8988T (cell line): ENCODE measurements at places on chromosomes 13 and 19.

DNA sequence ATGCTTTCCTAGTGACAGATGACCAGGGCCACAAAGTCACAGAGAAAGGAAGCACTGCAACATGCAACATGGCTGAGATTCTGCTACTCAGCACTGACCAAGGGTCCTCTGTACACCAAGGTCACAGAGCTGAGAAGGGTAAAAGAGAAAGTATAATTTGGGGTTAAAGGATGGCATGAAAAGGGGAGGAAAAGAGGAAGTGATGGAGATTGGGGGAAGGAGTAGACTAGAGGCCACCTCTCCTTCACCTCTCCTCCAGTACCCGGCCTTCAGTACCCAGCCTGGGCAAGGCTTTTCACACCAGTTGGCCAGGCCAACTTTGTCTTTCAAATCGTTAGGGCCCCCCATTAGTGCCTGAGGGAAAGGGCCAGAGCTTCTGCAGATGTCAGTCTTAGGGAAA lies 6.3 kb upstream of the RPS19 start:
- no peak for DNase-seq

DNA sequence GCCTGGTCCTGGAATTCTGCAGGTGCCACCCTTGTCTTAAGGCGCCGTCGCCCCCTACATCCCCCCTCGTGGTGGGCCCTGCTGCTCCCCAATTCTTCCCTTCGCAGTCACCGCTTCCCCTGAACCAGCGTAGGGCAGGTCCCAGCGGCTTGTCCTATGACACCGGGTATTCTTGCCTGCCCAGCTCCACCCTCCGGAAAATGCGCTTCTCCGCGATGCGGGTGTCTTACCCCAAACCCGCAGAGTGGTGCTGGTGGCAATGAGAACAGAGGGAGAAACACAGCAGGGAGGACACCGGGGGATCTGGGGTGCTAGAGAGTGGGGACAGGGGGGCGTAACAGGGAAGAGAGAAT lies 9.0 kb downstream of the ZNF808 start:
- DNase-seq = no peak

GRCh38 chr19:40528078-40528477 lies 48.6 kb upstream of the SHKBP1 start:
- no peak for DNase-seq

GRCh38 chr13:73984949-73985691 lies 149.1 kb downstream of the KLF12 start:
- DNase-seq = no peak

DNA sequence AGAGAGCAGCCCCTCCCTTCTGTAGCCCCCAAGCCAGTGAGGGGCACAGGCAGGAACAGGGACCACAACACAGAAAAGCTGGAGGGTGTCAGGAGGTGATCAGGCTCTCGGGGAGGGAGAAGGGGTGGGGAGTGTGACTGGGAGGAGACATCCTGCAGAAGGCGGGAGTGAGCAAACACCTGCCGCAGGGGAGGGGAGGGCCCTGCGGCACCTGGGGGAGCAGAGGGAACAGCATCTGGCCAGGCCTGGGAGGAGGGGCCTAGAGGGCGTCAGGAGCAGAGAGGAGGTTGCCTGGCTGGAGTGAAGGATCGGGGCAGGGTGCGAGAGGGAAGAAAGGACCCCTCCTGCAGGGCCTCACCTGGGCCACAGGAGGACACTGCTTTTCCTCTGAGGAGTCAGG lies 4.2 kb downstream of the KLK3 start:
- DNase-seq = no peak

- no peak for DNase-seq
These were observed 17.0 kb upstream of the COX7A1 start for GRCh38 chr19:36169084-36169760.

- no peak for DNase-seq
These were observed 280.0 kb upstream of the SOX21 start for GRCh38 chr13:94992036-94992960.

GRCh38 chr19:35006342-35006998 lies 6.3 kb downstream of the GRAMD1A start:
- DNase-seq = no peak

GRCh38 chr19:13099073-13099999 lies 3.3 kb downstream of the LYL1 start:
- no peak for DNase-seq

DNA sequence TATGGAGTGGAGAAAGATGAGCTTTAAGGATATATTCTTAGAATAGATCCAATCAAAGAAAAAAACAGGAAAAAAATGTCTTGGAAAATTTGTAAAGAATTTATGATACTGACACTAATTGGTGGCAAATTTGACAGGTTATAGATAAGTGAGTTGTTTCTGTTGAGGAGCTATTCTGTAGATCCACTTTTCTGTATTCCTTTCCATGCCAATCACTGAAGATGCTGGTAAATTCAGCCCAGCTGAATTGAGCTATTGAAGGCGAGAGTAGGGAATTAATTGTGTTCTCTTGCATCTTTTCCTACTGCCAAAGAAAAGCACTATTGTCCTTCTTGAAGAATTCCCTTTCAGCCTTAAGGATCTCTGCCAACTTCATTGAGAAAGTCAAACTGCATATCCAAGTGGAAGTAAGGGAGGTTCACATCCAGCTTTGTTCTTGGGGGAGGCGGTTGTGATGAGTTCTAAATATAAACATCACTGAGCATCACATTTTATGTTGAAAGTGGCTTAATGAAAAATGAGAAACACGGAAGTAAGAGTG lies 113.1 kb downstream of the PCDH9 start:
- no peak for DNase-seq

GRCh38 chr13:110942248-110942981 lies 27.5 kb upstream of the ANKRD10 start:
- no peak for DNase-seq

GRCh38 chr13:21020176-21020575 lies 41.2 kb downstream of the LATS2 start:
- no peak for DNase-seq

GRCh38 chr13:68719815-68720214 lies 1387.8 kb upstream of the ATXN8OS start:
- no peak for DNase-seq

DNA sequence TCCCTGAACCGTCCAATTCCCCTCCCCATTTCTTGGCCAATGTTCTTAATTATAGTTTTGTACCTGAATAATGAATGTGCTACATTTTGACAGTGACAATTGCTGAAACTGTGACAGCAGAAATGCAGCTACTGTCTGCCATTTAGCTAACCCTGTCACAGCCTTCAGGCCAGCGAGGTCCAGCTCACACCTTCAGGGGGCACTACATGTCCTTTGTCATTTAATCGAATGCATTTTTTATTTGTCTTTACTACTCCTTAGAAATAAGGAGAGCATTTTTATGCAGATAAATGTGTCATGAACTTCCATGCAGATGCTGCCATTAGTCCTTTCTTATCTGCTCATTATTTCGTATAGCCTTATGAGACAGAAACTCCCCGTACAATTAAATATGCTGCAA lies 159.9 kb downstream of the MZT1 start:
- no peak for DNase-seq

- no peak for DNase-seq
These were observed 283.8 kb downstream of the DCT start for GRCh38 chr13:94195715-94196114.

GRCh38 chr13:105611424-105611823 lies 924.0 kb downstream of the EFNB2 start:
- no peak for DNase-seq

DNA sequence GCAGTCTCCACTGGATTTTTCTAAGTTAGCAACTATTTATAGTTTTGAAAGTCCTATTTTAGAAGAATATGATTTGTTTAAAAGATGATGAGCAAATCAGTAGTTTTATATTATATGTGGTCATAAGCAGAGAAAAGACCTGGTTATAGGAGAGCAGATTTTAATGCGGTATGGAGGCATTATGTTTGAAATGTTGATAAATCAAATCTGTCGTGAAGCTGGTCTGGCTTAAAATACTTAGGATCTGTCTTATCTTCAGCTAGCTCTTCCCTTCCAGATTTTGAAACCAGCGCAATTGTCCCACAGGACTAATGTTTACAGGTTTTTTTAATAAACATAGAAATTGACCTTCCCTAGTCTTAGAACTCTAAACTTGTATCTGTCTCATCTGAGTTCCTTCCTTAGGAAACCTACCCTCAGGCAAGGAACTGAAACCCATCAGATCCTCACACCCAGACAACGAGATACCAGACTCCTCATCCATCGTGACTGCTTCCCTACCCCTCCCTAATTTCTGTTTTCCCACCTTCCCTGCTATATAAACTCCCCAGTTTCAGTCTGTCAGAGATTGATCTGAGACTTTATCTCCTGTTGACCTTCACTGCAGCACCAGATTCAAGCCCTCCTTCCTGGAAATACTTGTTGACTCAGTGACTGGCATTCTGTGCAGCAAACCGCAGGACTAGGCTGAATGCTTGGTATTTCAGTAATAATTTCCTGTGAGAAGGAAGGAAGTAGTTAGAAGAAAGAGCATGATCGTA lies 37.8 kb upstream of the CXCL17 start:
- DNase-seq = no peak

DNA sequence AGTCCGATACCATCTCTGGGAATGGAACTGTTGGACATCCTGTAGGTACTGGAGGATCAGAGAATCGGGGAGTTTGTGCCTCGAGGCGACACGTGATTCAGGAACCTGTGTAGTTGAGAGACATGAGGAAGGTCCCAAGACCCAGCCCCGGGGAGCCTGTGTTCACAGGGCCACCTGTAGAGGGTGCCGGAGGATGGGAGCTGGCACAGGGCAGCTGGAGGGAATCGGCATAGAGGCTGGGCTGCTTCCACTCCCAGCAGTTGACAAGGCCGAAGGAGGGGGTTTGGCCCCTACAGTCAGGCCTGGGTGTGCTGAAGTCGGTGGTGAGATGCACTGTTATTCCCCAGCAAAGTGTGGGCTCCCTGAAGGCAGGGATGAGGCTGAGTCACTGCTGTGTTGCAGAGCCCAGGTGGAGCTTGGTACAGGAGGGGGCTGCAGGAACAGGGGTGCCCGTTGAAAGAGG lies 2.5 kb upstream of the ISYNA1 start:
- DNase-seq = peak; percentile 97

- no peak for DNase-seq
These were observed 31.8 kb upstream of the USE1 start for GRCh38 chr19:17183271-17183761.

DNA sequence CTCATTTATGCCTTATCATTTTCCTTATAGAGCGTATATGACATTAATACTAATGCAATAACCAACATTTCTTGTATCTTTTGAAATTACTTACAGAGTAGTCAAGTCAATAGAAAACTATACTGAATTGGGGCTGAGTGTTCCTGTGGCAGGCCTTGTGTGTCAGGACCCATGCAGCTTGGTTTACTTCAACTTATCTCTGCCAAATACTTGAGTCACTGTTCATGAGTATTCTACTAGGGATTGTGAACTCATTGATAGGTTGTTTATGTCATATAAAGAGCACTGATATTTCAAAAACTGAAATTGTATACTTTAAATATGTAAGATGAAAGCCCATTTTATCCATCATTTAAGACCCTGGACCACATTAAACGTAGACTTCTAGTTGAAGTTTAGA lies 688.6 kb upstream of the SLITRK1 start:
- no peak for DNase-seq

DNA sequence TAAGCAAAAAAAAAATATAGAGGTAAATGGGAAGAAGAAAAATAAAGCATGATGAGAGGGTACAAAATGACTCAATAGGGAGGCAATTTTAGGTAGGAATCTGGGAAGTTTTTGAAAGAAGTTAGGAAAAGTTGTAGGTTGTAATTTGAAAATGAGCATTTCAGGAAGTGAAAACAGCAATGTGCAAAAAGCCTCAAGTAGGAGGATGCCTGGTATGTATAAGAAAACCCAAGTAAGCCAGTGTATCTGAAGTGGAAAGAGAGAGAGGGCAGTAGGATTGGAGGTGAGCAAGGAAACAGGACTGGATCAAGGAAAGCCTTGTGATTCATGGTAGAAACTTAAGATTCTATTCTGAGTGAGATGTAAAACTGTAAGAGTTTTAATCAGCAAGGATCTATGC lies 121.6 kb upstream of the SPRY2 start:
- no peak for DNase-seq

DNA sequence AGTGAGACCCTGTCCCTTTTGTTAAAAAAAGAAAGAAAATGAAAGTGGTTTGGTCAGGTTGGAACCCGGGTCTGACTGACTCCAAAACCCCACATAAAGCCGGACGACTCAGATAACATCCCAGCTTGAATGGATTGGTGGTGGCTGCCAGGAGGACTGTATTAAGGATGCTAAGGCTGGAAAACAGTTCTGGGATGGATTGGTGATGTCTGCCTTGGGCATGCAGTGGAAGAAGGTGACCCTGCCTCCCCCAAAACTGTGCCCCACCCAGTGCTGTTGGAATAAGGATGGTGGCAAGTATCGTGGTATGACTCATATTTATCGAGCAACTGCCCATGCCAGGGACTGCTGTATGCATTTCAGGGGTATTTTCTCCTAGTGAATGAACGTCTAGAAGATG lies 18.5 kb upstream of the COLGALT1 start:
- DNase-seq = no peak

DNA sequence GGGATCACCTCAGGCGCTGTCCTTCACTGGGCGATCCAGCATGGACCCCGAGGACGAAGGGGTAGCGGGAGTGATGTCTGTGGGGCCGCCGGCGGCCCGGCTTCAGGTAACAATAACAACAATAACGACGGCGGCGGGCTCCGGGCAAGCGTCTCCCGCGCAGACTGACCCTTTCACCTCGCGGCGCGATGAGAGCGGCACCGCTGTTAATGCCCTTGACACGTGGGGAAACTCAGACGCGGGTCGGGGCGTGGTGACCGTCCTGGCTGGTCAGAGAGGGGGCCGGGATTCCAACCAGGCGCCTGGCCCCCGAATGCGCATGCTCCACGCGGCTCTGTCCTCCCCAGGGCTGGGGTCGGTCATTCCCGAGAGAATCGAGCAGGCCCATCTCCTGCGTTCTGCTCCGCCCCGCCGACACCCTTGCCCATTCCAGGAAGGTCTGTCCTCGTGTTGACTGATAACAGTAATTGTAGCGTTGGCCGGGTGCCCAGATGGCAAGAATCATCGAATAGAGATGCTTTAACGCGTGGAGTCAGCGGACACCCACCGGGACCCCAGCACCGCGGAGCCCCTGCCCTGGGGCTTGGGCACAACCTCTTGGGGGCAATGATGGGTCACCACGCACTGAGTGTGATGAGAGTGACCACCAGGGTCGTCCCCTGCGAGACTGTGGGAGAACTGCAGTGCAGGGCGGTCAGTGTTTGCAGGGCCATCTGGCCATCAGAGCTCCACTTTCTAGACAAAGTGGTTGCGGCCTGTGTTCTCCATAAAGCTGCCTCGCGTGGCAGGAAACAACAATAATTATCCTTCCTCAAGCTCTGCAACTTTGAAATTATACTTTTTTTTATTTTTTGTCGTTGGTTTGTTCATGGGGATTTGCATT lies 528 bp downstream of the ZNF8 start:
- DNase-seq = peak; percentile 22
